IMR-90 (cell line): ENCODE measurements at places on chromosomes 12 and 14. TPM values are rescaled to one million over a fixed set of nuclear protein-coding genes. Genes with fewer than 3 reads are reported as not detected.

NTS gene
- not detected in 2 replicates for total RNA-seq

TSPAN19 gene
- not detected in 2 replicates for total RNA-seq

- no peak overlapping the region for H3K27ac ChIP-seq
- no peak overlapping the region for H3K4me3 ChIP-seq
- H3K4me1 ChIP-seq = peaks cover 9% of the 10 kb centered on the region
- peak; percentile 51 for DNase-seq
- no peaks in the 10 kb centered on the region for H3K27me3 ChIP-seq
These were observed 11.3 kb upstream of the GNG2 start for GRCh38 chr14:51849097-51849496.

HOXC12 gene
- total RNA-seq = not detected in 2 replicates

IFT81 gene
- 6.1 and 10.6 TPM in 2 replicates for total RNA-seq

KRT2 gene
- not detected in 2 replicates for total RNA-seq

GRCh38 chr12:52540531-52540930, 12.4 kb downstream of the KRT71 start:
- H3K4me3 ChIP-seq = no peak overlapping the region
- peaks cover 8% of the 10 kb centered on the region for H3K27me3 ChIP-seq
- H3K36me3 ChIP-seq = no peaks in the 10 kb centered on the region
- no peak for DNase-seq
- H3K27ac ChIP-seq = no peak overlapping the region
- no peaks in the 10 kb centered on the region for H3K4me1 ChIP-seq

- peak; percentile 44 for DNase-seq
- no peaks in the 10 kb centered on the region for H3K36me3 ChIP-seq
- no peaks in the 10 kb centered on the region; the same call in 1 of the 2 replicates for H3K27me3 ChIP-seq
- no peak overlapping the region for H3K4me3 ChIP-seq
- H3K27ac ChIP-seq = no peak overlapping the region
These were observed 311.9 kb downstream of the DUSP6 start for GRCh38 chr12:89040146-89040964.

DNA sequence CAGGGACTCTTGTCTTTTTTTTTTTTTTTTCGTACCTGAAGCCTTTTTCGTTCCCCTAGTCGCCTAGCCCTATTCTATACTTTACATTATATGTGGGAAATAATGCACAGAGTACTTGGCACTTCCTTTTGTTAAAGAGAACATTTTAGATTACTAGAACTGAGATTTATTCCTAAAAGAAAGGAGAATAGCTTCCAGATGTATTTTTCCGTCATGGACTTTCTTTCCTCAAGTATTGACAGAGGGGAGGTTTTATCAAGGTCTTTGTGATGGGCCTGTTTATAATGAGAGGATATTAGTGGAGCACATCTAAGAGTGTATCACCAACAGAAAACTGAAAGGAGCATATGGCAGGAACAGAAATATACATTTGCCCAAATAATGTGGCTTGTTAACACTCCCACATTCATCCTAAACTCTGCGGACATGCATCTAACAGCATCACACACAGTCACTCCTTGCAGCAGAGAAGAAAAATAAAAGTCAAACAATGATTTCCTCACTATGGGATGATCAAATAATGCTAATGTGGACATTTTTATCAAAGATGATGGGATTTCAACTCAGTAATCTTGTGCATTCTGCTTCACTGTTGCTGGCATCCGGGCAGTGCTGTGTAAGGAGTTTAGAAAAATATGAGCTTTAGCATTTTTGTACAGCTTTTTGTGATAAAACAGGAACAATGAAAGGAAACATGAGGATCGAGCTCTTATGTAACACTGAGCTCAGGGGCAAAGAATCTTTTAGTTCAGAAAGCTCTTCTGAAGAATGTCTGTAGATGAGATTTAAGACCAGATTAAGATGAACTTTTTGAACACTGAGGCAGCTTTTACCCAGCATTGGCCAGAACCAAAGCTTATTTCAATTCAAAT, 183.1 kb downstream of the EGLN3 start:
- no peaks in the 10 kb centered on the region for H3K36me3 ChIP-seq

GRCh38 chr14:63659726-63660125, 18.1 kb upstream of the WDR89 start:
- no peaks in the 10 kb centered on the region for H3K36me3 ChIP-seq
- H3K27me3 ChIP-seq = no peaks in the 10 kb centered on the region
- no peak overlapping the region for H3K27ac ChIP-seq
- peak; percentile 10 for DNase-seq

DNA sequence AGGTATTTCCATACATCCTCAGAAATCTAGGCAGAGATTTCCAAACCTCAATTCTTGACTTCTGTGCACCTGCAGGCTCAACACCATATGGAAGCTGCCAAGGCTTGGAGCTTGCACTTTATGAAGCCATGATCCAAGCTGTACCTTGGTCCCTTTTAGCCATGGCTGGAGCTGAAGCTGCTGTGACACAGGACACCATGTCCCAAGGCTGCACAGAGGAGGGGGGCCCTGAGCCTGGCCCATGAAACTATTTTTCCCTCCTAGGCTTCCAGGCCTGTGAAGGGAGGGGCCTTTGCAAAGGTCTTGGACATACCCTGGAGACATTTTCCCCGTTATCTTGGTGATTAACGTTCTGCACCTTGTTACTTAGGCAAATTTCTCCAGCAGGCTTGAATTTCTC, 110.5 kb downstream of the IGF1 start:
- no peaks in the 10 kb centered on the region for H3K36me3 ChIP-seq
- H3K27ac ChIP-seq = no peak overlapping the region
- no peak overlapping the region for H3K4me3 ChIP-seq
- no peaks in the 10 kb centered on the region for H3K27me3 ChIP-seq
- no peak for DNase-seq

GRCh38 chr12:66482351-66483203, 180.3 kb downstream of the HELB start:
- H3K36me3 ChIP-seq = no peaks in the 10 kb centered on the region
- no peaks in the 10 kb centered on the region for H3K4me1 ChIP-seq
- H3K27ac ChIP-seq = no peak overlapping the region
- no peak for DNase-seq
- no peaks in the 10 kb centered on the region for H3K27me3 ChIP-seq
- no peak overlapping the region for H3K4me3 ChIP-seq

DNA sequence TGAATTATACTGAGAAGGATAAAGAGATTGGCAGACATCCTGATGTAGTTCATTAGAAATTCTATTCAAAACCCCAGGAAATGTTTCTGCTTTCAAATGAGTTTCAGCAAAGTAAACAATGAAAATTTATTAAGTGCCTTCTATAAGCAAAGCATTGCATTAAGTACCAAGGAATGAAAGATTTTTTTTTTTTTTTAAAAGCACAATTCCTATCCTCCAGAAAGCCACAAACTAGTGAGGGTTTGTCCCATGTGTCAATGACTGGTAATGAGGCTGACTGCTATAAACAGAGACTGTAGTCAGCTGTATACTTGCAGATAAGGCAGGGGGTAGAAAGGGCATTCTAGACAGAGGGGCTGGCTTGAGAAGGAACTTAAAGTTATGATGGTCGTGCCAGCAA, 6.7 kb downstream of the ANO4 start:
- peaks cover 2% of the 10 kb centered on the region; the same call in 1 of the 2 replicates for H3K36me3 ChIP-seq
- H3K27ac ChIP-seq = peak overlapping the region; percentile 91
- H3K4me3 ChIP-seq = no peak overlapping the region
- DNase-seq = peak; percentile 60
- H3K4me1 ChIP-seq = peaks cover 20% of the 10 kb centered on the region

DNA sequence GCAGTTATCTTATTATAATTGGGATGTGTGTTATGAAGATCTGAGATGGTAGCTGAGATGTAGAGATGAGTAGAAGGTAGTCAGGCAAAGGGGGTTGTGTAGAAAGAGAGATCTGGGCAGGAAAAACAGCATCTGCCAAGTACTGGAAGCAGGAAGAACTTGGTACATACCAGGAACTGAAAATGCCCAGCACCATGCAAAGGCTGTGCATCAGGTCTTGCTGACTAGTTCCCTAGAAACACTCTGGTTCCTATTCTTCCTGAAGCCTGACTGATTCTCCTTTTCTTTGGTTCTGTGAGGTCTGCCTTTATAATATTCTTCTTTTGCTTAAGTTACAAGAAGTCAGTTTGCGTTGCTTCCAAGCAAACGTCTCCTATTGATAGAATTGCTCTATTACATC, 6.7 kb upstream of the NFATC4 start:
- H3K36me3 ChIP-seq = no peaks in the 10 kb centered on the region
- peaks cover 5% of the 10 kb centered on the region; the same call in 1 of the 2 replicates for H3K4me1 ChIP-seq
- H3K4me3 ChIP-seq = no peak overlapping the region
- DNase-seq = no peak
- H3K27ac ChIP-seq = no peak overlapping the region
- H3K27me3 ChIP-seq = no peaks in the 10 kb centered on the region; the same call in 1 of the 2 replicates

DNA sequence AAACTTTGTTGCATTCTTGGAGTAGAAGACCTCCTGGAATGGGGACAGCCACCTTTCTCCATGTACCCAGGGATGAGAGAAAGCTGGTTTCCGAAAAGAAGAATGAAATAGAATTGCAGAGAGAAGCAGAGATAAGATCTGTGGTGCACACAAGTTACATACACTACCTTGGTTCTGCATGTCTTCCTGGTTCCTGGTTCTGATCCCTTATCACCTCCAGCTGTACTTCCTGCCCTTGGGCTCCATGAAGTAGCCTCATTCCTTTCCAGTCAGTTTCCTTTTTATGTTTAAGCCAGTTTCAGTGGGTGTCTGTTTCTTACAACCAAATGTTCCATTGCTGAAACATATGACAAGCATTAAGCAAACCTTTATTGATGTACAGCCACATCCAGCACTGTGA, 69.3 kb downstream of the FBXW8 start:
- H3K4me1 ChIP-seq = peaks cover 8% of the 10 kb centered on the region
- DNase-seq = no peak
- no peaks in the 10 kb centered on the region for H3K27me3 ChIP-seq
- H3K4me3 ChIP-seq = no peak overlapping the region

TXNDC16 gene
- total RNA-seq = 1.4 and 1.9 TPM in 2 replicates

MBD6 gene
- 0.90 and 1.4 TPM in 2 replicates for total RNA-seq

PRB2 gene
- not detected in 2 replicates for total RNA-seq

- H3K27ac ChIP-seq = no peak overlapping the region
- peak; percentile 79 for DNase-seq
- no peaks in the 10 kb centered on the region for H3K36me3 ChIP-seq
- no peak overlapping the region for H3K4me3 ChIP-seq
- no peaks in the 10 kb centered on the region; the same call in 1 of the 2 replicates for H3K4me1 ChIP-seq
- no peaks in the 10 kb centered on the region for H3K27me3 ChIP-seq
These were observed 2.5 kb downstream of the SCN8A start for GRCh38 chr12:51593539-51593938.

DNA sequence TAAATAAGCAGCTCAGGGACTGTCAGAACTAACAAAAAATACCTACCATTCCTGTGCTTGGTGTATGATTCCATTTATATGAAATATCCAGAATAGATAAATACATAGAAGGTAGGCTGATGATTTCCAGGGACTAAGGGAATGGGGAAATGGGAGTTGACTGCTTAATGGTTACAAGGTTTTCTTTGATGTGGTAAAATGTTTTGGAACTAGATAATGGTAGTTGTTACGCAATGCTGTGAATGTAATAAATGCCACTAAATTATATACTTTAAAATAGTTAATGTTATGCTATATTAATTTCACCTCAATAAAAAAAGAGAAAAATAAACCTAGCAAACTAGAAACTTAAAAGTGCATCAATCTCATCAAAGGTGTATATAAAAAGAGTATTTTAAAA, 41.1 kb downstream of the CEP83 start:
- DNase-seq = no peak
- H3K36me3 ChIP-seq = no peaks in the 10 kb centered on the region
- H3K4me3 ChIP-seq = no peak overlapping the region
- no peak overlapping the region for H3K27ac ChIP-seq
- H3K4me1 ChIP-seq = no peaks in the 10 kb centered on the region

- H3K27ac ChIP-seq = peak overlapping the region; percentile 75; the same call in 1 of the 2 replicates
- H3K4me1 ChIP-seq = peaks cover 28% of the 10 kb centered on the region
- H3K4me3 ChIP-seq = peak overlapping the region; percentile 28; the same call in 1 of the 2 replicates
- DNase-seq = no peak
- no peaks in the 10 kb centered on the region for H3K36me3 ChIP-seq
These were observed 30.6 kb downstream of the PPFIBP1 start for GRCh38 chr12:27554421-27555186.

DNA sequence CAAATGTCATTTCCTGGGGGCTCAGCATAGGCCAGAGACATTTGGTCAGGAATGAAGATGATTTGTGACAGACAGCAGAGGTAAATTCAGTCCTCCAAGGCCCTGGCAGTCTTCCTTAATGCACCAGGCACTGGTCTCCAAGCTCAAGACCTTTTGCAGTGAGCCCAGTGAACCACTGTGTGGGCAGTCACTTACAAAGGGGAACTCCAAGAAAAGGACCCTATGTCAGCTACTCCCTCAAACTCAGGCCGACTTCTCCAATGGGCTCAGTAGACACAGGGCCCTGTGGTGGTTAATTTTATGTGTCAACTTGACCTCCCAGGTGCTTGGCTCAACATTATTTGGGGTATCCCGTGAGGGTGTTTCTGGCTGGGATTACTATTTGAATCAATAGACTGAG, 29.3 kb upstream of the PLEK2 start:
- H3K4me3 ChIP-seq = no peak overlapping the region
- H3K36me3 ChIP-seq = no peaks in the 10 kb centered on the region
- DNase-seq = no peak
- H3K27me3 ChIP-seq = peaks cover 44% of the 10 kb centered on the region

GRCh38 chr12:80272387-80272915, 171.6 kb upstream of the PTPRQ start:
- H3K36me3 ChIP-seq = no peaks in the 10 kb centered on the region
- H3K4me1 ChIP-seq = peaks cover 4% of the 10 kb centered on the region
- H3K27ac ChIP-seq = no peak overlapping the region
- DNase-seq = no peak
- no peak overlapping the region for H3K4me3 ChIP-seq
- H3K27me3 ChIP-seq = no peaks in the 10 kb centered on the region

- peak; percentile 21 for DNase-seq
- no peaks in the 10 kb centered on the region for H3K36me3 ChIP-seq
- no peaks in the 10 kb centered on the region for H3K27me3 ChIP-seq
- no peaks in the 10 kb centered on the region for H3K4me1 ChIP-seq
These were observed 21.6 kb downstream of the C12orf71 start for GRCh38 chr12:27060740-27061139.

GRCh38 chr14:90551070-90551704, 154.4 kb downstream of the CALM1 start:
- DNase-seq = peak; percentile 49
- no peaks in the 10 kb centered on the region for H3K27me3 ChIP-seq
- H3K4me1 ChIP-seq = peaks cover 5% of the 10 kb centered on the region; the same call in 1 of the 2 replicates

DNA sequence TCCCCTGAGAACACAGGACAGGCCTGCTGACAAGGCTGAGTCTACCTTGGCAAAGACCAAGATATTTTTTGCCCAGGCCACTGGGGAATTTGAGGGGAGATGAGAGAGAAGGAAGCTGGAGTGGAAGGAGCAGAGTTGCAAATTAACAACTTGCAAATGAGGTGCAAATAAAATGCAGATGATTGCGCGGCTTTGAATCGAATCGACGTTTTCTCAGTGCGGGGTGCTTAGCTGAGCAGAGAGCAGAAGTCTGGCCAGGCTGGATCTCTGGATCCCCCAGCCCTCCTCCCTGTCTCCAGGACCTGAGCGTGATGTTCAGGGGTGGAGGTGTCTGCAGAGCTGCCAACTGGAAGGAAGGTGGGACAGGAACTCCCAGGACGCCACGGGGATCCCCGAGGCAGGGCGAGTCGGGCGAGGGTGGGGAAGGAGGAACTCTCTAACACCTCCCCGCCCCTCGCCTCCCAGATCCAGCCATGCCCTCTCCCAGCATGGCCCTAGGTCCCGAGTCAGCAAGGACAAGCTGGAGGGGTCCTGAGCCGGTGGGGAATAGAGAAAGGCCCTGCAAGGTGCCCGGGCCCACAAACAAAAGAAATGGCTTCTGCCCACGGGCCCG, 527 bp upstream of the CARMIL3 start:
- no peak for DNase-seq
- no peaks in the 10 kb centered on the region for H3K36me3 ChIP-seq
- peaks cover 37% of the 10 kb centered on the region for H3K27me3 ChIP-seq
- peak overlapping the region; percentile 52 for H3K4me3 ChIP-seq
- no peak overlapping the region for H3K27ac ChIP-seq

GRCh38 chr12:128609861-128610260, 213.9 kb downstream of the SLC15A4 start:
- no peaks in the 10 kb centered on the region for H3K27me3 ChIP-seq
- no peaks in the 10 kb centered on the region for H3K36me3 ChIP-seq
- DNase-seq = no peak
- no peak overlapping the region for H3K27ac ChIP-seq
- H3K4me3 ChIP-seq = no peak overlapping the region
